ENCODE measurements at places on chromosomes 2 and 18. TPM values are rescaled to one million over a fixed set of nuclear protein-coding genes. Genes with fewer than 3 reads are reported as not detected.

Gene NPHP1
- not detected for total RNA-seq

Gene PASK
- 58.5 TPM for total RNA-seq

Gene ICA1L
- total RNA-seq: 2.8 TPM

Gene ASXL3
- total RNA-seq: not detected

Gene SLC14A1
- total RNA-seq: 2.5 TPM

Gene ITGB6
- total RNA-seq: not detected

Gene GBX2
- total RNA-seq: not detected

Gene CELF4
- not detected for total RNA-seq

Gene SLC8A1
- total RNA-seq: 0.20 TPM

Gene ZEB2
- total RNA-seq: 1.4 TPM

Gene ELOA2
- not detected for total RNA-seq

Gene ERMN
- 3.1 TPM for total RNA-seq

Gene RNU2-63P
- 13.6 TPM for total RNA-seq

Gene CHPF
- 11.8 TPM for total RNA-seq

Gene SERPINB4
- not detected for total RNA-seq

Gene DSG4
- not detected for total RNA-seq

Gene EML6
- total RNA-seq: 0.86 TPM
